GM12878 (cell line): ENCODE measurements at places on chromosomes 16 and 17. TPM values are rescaled to one million over a fixed set of nuclear protein-coding genes. Genes with fewer than 3 reads are reported as not detected.

DNA sequence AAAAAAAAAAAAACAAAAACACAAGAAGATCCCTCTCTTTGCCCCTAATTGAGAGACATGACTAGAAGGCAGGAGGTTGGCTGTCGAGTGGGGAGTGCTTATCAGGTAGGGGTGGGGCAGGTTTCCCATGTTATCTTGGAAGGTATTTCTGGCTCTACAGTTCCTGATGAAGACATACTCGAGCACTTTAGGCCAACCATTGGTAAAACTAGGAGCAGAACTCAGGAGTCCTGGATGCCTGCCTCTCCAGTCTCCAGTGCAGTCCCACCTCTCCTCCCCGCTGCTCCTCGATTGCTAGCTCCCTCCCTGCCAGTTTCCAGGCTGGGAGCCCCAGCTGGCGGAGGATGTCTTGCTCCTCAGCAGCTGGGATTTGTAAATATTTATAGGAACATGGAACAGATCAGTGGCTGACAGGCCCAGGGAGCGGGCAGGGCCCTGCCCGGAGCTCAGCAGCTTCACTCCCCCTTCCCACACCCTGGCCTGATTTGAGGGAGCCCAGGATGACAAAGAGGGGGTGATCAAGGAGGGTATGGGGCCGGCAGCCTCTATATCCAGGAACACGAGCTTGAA is 11.4 kb upstream of the C1QL1 start:
- no peak for DNase-seq

- DNase-seq = no peak
Observed at GRCh38 chr17:19938736-19939135, 38.9 kb downstream of the AKAP10 start.

- no peak for DNase-seq
Observed at GRCh38 chr16:11696266-11697012, 28.2 kb downstream of the SNN start.

DNA sequence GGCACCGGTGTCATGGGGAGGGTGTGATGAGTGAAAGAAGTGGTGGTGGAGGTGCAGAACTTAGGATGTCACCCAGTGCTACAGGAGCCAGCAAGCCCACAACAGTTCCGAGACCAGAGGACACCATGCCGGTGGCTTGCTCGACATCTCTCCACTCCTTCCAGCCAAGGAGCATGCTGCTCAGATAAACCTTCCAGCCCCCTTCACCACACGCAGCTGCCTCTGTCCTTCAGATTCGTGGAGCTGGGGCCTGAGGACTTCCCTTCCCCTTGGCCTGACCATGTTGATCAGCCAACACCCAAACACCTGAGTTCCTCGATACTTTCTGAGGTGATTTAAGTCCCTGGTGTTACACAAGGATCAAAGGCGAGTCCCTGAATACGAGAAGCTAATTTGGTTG is 188.8 kb upstream of the FOXF1 start:
- DNase-seq = no peak

DNA sequence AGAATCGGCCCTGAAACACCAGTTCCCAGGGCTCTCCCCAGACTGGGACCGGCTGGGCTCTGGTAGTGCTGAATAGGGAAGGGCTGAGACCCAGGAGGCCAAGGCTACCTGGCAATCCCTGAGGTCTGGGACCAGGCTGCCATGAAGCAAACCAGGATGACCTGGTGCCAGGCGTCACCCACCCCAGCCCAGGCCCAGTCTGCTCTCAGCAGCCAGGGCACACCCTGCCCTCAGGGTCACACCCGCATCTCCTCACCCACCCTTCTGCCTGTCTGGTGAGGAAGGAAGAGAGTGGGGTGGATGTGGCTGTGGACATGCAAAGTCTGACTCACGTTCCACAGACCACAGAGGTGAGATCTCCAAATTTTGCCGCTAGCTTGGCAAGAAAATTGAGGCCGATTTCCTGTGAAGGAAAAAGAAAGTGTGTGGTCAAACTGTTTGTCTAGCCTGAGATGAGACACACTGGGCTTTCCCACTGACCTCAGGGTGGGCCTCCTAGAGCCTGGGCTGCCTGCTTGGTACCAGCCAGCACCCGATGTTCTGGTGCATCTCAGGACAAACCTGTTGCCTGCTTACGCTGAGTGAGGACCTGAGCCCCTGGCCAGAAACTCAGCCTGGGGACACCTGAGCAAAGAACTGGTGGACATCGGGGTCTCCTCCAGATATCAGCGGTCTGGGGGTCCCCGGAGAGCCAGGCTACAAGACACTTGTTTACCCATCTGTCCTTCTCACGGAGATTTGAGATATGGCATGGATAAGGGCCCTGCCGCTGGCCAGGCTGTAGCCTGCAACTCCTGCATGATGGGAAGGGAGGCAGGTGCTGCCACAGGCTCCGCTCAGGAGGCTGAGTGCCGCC is 6.3 kb upstream of the RAB37 start:
- no peak for DNase-seq

- DNase-seq = no peak
Observed at GRCh38 chr16:77834635-77835540, 46.5 kb downstream of the VAT1L start.

GRCh38 chr17:77619851-77620250 is 338.7 kb upstream of the TNRC6C start:
- no peak for DNase-seq

DNA sequence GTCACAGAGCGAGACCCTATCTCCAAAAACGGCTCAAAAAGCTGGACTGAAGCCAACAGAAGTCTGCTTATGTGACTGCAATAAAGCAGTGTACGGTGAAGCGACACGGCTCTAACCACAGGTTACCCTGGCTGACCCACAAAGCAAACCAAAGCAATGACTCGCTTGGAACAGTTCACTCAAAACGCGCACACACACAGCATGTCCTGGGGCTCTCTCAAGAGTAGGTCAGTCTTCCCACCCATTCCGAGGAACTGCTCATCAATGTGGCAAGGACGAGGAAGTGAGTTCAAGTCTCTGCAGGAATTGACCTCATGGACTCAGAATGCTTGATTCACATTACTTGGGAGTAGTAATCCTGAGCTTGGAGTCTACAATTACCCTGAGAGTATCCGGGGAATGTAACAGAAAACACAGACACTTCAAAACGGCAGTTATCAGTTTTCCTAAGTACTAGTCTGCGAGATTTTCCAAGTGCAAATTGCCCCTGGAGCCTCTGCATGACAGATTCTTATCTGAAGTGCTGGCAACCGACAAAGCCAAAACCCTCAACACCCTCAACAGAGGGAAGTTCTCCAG is 25.4 kb downstream of the PELP1 start:
- DNase-seq = no peak

DNA sequence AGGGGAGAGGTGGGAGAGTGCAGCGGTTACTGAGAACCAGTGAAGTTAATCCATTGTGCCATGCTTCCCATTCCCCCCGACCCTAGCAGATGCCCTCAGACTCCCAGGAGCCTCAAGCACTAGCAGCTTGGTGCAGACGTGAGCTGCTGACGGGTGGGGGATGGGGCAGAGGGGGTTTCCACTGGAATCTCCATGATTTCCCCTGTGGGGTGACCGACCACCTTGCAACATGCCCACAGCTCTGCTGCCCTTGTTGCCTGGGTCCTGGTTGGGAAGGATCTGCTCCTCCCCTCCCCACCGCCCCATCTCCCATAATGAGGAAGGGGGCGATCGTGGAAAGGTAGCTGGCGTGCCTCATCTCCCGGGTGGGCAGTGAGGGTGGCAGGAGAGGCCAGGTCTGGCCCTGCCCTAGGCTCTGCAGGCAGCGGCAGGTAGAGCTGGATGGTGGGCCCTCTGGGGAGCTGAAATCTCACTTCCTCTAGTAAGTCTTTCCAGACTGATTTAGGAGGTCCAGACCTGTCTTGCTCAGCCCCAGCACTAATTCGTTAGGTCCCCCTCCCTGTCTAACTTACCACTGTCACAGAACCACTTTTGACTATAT is 9.6 kb downstream of the FLOT2 start:
- no peak for DNase-seq

DNA sequence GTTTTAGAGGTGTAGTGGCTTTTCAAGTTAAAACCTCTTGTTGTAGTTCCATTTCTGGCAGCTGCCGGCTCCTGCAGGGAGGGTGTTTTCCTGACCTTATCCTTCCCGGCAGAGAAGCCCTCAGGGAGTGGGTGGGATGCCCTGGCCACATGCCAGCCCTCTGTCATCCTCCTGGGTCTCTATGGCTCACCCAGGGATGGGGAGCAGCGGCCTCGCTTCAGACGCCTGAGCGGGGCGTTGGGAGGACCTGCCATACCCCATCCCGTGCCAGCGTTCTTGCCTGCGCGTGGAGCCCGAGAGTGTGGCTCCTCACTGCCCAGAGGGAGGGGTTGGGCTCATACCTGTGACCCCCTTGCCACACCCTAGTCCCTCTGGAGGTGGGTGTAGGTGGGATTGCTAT is 11.9 kb downstream of the KCNJ12 start:
- DNase-seq = no peak

DNA sequence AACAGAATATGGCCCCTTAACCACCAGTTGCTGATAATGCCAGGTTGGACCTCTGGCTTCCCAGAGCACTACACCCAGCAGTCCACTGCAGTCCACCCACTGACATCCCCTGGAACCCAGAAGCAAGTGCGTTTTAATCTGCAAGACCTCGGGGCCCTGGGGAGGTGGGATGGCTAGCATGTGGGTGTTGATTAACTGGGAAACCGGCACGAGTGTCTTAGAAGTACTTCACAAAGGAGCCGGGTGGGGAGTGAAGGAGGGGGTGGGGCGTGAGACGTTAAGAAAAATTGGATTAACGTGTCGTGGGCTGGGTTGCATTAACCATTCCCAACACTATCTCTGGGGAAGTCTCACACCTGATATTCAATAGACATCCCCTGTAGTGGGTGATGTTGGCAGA is 6.1 kb upstream of the HIC1 start:
- no peak for DNase-seq

DNA sequence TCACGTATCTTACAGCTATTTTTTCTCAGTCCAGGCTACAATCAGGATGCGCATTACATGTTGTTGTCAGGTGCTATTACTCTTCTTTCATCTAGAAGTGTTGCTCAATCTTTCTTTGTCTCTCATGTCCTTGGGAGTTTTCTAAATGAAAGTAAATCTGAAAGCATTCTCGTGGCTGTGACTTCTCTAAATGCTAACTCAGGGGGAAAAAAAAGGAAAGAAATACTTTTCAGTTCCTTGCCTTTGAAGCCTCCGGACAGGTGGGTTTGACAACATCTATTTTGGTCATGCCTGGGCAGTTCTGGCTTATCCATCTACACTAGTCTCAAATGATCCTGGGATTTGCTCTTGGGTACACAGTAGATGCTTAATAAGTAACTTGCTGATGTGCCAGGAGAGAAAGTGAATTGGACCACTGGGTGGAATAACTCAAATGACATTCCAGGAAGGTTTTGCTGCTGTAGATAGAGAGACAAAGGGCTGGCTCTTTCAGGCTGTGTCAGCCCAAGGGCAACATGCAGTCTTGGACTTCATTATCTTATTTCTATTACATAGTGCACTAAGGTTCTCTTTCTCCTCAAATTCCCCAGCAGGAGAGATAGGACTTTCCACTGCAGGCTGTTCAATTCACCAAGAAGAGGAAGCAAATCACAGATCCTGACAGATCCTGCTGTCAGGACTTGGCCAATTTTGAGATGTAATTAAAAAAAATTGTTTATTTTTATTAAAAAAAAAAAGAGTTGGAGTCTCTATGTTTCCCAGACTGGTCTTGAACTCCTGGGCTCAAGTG is 63.6 kb upstream of the NFAT5 start:
- peak; percentile 63 for DNase-seq

Gene TPSD1
- not detected in 2 replicates for total RNA-seq

Gene MFAP4
- total RNA-seq = 0.13 and 0.28 TPM in 2 replicates

Gene CDR2L
- 0.05 and 0.18 TPM in 2 replicates for total RNA-seq

Gene KIF2B
- not detected in 2 replicates for total RNA-seq

Gene DOC2B
- total RNA-seq = not detected in 2 replicates
